ENCODE measurements at places on chromosomes 6 and 20.

DNA sequence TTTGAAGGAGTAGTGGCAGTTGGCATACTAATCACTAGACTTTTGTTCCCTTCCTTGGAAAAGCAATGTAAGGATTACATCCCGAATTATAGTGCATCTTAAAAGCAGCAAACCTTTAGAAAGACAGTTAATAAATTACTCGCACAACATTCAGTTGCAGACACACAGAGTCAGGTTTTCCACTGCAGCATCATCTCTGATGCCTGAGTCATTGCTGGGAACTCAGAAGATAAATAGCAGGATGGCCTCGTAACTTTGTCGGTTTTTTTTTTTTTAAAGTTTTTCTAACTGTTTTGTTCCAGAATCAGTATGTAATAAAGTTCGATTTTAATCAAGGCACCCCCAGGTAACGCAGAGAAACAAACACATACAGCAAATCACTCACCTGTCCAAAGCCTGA is 34.3 kb downstream of the GJA10 start:
- H3K27ac ChIP-seq = peak overlapping the region; percentile 86
- H3K4me1 ChIP-seq = peaks cover 10% of the 10 kb centered on the region
- H3K4me3 ChIP-seq = no peak overlapping the region
- peaks cover 5% of the 10 kb centered on the region for H3K36me3 ChIP-seq
- DNase-seq = no peak
- no peaks in the 10 kb centered on the region for H3K27me3 ChIP-seq

GRCh38 chr20:1353956-1354355 is 25.0 kb upstream of the SDCBP2 start:
- peaks cover 62% of the 10 kb centered on the region for H3K36me3 ChIP-seq
- no peak for DNase-seq
- peaks cover 1% of the 10 kb centered on the region for H3K27me3 ChIP-seq
- no peak overlapping the region for H3K27ac ChIP-seq
- no peak overlapping the region for H3K4me3 ChIP-seq

DNA sequence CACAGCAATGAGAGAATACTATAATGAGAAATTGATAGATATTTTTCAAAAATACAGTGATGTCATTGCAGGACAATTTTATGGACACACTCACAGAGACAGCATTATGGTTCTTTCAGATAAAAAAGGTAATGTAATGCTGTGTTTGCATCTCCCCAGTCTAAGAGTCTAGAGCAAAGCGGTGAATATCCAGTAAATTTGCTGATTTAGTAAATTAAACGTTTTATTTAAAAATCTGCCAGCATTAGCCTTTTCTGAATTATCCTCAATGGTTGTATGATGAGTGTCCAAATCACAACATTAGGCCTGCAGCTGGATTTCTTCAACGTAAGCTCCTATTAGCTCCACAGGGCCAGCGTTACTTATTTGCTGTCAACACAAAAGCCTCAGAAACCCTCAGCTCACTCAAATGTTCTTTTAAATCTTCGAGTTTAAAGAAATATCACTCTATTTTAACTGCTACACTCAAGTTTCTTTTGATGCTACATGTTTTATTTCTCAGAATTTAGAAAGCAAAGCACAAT is 16.0 kb downstream of the SMPDL3A start:
- peaks cover 5% of the 10 kb centered on the region for H3K36me3 ChIP-seq
- peaks cover 9% of the 10 kb centered on the region for H3K4me1 ChIP-seq
- no peak overlapping the region for H3K4me3 ChIP-seq
- DNase-seq = no peak
- H3K27ac ChIP-seq = no peak overlapping the region

DNA sequence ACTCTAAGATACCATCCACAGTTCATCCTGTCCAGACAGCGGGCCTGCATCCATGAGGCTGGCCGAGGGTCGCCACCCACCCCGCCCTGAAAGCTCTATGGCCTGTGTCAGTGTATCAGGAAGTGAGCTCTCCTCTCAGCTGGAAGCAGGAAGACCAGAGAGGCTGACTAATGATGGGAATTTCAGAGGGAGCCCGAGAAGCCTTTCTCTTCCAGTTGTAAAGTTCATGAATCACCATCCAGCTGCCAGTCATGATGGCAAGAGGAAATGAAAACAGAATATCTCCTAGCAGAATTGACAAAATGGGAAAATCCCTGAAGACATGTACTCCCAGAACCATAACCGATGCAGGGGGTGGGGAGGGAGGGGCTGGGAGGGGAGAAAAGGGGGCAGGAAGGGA is 109.6 kb upstream of the RPS6KA2 start:
- peaks cover 14% of the 10 kb centered on the region for H3K4me1 ChIP-seq
- DNase-seq = no peak
- peak overlapping the region; percentile 75 for H3K27ac ChIP-seq
- H3K36me3 ChIP-seq = peaks cover 2% of the 10 kb centered on the region
- H3K4me3 ChIP-seq = no peak overlapping the region

DNA sequence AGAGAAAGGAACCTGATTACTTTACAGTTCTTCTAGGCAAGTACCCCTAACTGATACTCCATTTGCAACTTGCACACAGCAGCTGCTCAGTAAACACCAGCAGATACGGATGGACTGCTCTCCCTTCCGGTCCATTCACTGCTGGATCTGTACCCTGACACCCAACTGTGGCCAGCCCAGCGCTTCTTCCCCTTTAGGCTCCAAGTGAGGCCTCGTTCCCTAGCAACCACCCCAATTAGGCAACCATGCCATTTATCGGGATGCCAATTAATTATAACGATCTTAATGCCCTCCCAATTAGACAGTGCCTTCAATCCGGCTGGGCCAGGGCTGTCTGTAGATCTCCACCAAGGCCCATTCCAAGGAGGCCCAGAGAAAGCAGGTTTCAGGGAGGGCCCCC is 3.2 kb downstream of the SULF2 start:
- H3K4me1 ChIP-seq = peaks cover 8% of the 10 kb centered on the region
- no peaks in the 10 kb centered on the region for H3K36me3 ChIP-seq
- no peak overlapping the region for H3K27ac ChIP-seq
- H3K27me3 ChIP-seq = peaks cover 6% of the 10 kb centered on the region

GRCh38 chr6:123589317-123589716 is 47.4 kb downstream of the TRDN start:
- H3K27me3 ChIP-seq = peaks cover 5% of the 10 kb centered on the region
- no peak overlapping the region for H3K4me3 ChIP-seq
- H3K4me1 ChIP-seq = peaks cover 31% of the 10 kb centered on the region
- H3K27ac ChIP-seq = no peak overlapping the region

DNA sequence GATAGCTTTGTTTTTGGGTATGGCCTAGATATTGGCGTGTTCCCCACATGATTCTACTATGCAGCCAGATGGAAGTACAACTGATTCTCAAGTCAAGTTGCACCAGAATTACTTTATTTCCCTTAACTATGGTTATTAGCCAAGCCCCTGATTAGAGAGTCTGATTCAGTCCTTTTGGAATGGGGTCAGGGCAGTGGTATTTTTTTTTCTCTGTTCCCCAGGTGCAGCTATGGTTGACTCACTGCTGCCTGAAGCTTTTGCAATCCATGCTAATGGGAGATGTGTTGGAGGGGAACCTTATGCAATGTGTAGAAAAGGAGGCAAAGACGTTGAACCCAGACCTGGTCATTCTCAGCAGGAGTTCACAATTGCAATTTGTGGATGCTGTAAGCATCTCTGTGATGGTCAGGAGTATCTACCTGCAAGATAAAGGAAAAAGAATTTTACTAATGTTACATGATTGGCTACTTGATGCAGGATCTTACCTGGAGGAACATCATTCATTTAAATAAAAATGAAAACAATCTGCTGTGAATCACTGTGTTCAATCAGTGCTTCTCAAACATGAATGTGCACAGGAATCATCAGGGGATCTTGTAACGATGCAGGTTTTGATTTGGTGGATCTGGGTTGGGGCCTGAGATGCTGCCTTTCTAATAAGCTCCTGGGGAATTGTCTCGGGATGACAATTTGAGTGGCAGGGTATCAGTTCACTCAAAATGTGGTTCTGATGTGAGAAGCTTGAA is 49.4 kb downstream of the PFDN4 start:
- no peak for DNase-seq
- H3K4me1 ChIP-seq = no peaks in the 10 kb centered on the region
- no peaks in the 10 kb centered on the region for H3K36me3 ChIP-seq
- H3K27me3 ChIP-seq = no peaks in the 10 kb centered on the region

DNA sequence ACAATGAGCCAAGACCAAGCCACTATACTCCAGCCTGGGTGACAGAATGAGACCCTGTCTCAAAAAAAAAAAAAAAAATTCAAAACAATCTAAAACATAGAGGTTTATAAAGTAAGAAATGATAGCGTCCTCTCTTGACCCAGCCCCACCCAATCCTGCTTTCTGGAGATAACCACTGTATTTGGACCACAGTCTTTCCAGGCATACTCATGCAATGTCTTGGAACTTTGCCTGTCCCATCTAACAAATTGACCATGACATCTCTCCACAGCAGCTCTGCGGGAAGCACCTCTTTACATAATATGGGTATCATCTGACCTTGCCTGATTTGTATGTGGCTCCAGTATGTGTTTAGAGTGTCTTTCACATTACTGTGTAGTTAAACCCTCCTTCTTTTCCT is 9.1 kb upstream of the SHLD1 start:
- H3K36me3 ChIP-seq = no peaks in the 10 kb centered on the region
- no peak for DNase-seq
- no peak overlapping the region for H3K27ac ChIP-seq
- peaks cover 9% of the 10 kb centered on the region for H3K4me1 ChIP-seq

GRCh38 chr6:138800377-138801150 is 4.7 kb downstream of the ECT2L start:
- no peak overlapping the region for H3K27ac ChIP-seq
- DNase-seq = no peak
- H3K27me3 ChIP-seq = no peaks in the 10 kb centered on the region
- no peak overlapping the region for H3K4me3 ChIP-seq

DNA sequence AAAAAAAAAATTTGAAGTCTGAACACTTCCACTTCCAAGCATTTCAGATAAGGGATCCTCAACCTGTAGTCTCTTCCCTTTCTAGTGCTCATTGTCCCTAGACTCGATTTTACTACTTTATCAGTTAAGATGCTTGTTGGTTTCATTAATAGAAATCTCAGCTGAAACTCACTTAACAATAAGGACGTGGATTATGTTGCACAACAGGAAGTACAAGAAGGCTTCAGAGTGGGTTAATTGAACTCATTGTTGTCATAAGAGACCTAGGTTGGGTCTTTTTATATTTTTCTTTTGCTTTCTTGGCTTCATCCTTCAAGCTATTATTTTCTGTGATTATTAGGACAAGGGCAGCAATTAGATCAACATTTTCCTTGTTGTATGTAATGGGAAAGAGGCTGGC is 175.2 kb downstream of the CDKAL1 start:
- H3K27ac ChIP-seq = no peak overlapping the region
- no peaks in the 10 kb centered on the region for H3K36me3 ChIP-seq
- no peak for DNase-seq
- no peaks in the 10 kb centered on the region for H3K27me3 ChIP-seq
- peaks cover 7% of the 10 kb centered on the region for H3K4me1 ChIP-seq

- H3K4me3 ChIP-seq = no peak overlapping the region
- H3K4me1 ChIP-seq = peaks cover 10% of the 10 kb centered on the region
- H3K27me3 ChIP-seq = peaks cover 26% of the 10 kb centered on the region
- H3K27ac ChIP-seq = no peak overlapping the region
Measured at GRCh38 chr6:161166677-161167076, 107.2 kb downstream of the AGPAT4 start.

GRCh38 chr6:159828074-159828473 is 28.0 kb downstream of the PNLDC1 start:
- peaks cover 3% of the 10 kb centered on the region for H3K27me3 ChIP-seq
- DNase-seq = no peak
- H3K4me1 ChIP-seq = peaks cover 10% of the 10 kb centered on the region

DNA sequence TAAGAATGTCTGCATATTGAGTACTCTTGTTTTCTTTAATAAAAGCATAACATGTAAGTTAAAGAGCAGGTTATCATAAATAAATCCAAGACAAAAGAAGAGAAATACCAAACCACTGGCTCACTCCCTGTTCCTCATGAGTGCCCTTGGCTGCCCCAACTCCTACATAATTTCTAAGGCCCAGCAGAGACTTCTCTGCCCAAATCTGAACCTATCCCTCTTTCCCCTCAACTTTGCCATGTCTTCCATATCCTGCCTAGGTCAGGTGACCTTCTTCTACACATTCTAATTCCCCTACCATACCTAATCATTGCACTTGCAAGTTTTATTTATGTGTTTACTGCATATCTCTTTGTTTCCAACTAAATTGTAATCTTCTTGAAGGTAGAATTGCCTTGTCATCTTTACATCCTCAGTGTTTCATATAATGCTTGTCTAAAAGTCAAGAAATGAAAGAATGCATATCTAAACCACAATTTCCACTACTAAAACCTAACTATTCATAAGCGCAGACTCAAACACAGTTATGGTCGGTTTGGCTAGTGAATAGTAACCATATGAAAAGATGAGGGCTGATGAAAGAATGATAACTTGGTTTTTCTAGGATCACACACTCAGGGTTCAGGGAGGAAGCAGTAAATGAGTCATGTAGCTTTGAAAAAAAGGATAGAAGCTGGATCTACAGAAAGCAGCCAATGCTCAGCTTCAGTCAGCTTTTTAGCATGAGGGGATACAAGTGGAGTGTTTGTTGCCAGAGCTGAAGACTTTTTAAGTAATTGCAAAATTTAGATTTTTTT is 53.3 kb upstream of the EYA4 start:
- no peak overlapping the region for H3K4me3 ChIP-seq
- H3K27ac ChIP-seq = no peak overlapping the region
- no peaks in the 10 kb centered on the region for H3K36me3 ChIP-seq
- H3K4me1 ChIP-seq = peaks cover 8% of the 10 kb centered on the region
- H3K27me3 ChIP-seq = no peaks in the 10 kb centered on the region

GRCh38 chr6:51182827-51183226 is 364.2 kb downstream of the TFAP2B start:
- no peak overlapping the region for H3K4me3 ChIP-seq
- no peak overlapping the region for H3K27ac ChIP-seq
- no peaks in the 10 kb centered on the region for H3K4me1 ChIP-seq
- H3K36me3 ChIP-seq = no peaks in the 10 kb centered on the region

GRCh38 chr6:53920881-53921280 is 126.1 kb downstream of the LRRC1 start:
- H3K27ac ChIP-seq = no peak overlapping the region
- H3K36me3 ChIP-seq = no peaks in the 10 kb centered on the region
- no peaks in the 10 kb centered on the region for H3K4me1 ChIP-seq
- H3K4me3 ChIP-seq = no peak overlapping the region
- H3K27me3 ChIP-seq = no peaks in the 10 kb centered on the region
- DNase-seq = no peak

Measured in endothelial cell (in vitro differentiated cells).